Activated CD4-positive, alpha-beta T cell treated with anti-CD3 and anti-CD28 coated beads, Interleukin-2, amount 50 U/mL, for 24 hours (primary cell): ENCODE measurements at places on chromosomes 12 and 14.

DNA sequence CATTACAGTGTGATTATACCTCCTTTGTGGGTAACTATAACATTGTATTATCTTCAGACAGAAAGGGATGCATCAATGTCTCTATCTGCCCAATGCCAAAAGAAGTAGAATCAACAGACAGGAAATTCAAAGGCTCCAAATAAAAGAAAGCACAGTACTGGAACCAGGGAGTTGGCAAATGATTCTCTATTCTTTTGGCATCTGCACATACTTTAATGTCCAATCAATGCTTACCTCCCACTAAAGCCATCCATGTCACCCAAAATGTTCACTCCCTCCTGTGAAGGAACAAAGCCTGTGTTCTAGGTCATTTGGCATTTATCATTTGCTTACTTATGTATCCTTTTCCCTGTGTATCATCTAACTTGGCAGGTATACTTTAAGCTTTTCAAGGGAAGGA, 36.7 kb downstream of the KIF21A start:
- DNase-seq: no peak

DNA sequence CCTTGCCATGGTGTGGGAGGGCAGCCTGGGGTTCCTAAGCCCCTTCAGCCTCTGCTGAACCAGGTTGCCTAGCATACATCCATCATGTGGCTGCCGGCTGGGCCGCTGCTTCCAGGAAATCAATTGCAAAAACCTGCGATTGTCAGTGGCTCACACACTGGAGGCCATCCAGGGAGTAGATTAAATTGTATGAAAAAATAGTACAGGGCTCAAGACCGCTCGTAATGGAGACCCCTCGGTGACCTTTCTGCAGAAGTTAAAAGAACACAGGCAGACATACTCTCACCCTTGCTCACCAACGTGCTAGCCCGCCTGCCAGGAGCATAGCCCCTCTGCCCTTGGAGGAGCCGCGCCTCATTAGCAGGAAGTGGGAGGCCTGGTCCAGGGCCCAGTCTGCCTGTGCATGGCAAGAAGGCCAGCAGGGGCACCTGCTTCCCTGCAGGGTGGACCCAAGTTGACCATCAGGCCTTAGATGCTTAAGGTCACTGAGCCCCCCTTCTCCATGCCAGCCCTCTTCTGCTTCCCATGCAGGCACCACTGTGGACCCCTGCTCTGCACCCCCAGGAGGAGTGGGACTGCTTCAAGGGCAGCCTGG, 31.4 kb upstream of the CIPC start:
- no peak for DNase-seq

DNA sequence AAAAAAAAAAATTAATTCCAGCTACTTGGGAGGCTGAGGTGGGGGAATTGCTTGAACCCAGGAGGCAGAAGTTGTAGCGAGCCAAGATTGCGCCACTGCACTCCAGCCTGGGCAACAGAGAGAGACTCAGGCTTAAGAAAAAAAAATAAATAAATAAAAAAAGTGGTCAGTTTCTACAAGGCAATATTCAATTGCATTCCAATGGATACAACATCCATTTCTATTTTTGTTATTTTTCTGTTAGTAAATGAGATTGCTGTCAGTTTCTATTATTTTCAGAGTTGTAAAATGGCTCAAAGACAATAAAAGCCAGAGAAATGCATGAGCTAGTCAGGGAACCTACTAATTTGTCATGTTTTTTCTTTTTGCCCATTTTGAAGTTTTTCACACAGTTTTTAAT, 119.2 kb downstream of the PDE3A start:
- DNase-seq: no peak

DNA sequence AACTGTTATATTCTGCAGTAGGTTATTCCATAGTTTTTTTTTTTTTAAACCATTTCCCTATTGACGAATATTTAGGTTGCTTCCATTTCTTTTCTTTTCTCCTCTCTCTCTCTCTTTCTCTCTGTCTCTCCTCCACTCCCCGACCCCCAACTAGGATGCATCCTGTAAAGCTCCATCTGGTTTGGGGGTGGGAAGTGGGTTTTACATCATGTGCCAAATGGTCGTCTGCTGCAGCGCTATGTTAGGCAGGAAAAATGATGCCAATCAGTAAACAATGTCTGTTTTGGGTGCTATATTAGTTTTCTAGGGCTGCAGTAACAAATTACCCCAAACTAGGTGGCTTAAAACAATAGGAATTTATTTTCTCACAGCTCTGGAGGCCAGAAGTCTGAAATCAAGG, 465.0 kb downstream of the AACS start:
- no peak for DNase-seq

DNA sequence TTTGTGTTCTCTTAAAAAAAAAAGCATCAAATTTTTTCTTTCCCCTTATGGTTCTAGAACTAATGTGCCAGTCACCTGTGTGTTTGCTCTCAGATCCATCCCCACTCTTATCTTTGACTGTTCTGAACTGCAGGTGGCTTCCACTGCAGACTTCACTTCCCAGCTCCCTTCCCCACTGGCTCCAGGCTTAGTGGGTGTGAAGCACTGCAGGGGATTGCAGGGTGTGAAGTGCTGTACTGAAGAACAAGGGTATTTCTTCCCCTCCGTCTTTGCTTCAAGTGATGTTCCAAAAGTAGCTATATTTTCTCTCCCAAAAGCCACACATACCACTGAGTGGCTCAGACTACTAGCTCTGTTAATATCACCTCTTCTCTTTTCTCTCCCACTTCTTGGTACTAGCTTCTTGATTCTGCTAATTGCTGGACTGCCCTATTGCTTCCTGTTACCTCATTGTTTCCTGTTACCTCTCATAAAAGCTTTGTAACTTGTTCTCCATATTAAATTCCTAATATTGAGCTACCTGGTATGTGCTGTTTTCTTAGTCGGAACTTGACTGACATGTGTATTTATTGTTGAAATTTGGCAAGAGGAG, 115.4 kb upstream of the PRICKLE1 start:
- no peak for DNase-seq
